IPS DF 6.9 (cell line): ENCODE measurements at places on chromosomes 5 and 9.

- no peak for DNase-seq
These were observed 5.2 kb upstream of the TLE1 start for GRCh38 chr9:81694541-81694940.

DNA sequence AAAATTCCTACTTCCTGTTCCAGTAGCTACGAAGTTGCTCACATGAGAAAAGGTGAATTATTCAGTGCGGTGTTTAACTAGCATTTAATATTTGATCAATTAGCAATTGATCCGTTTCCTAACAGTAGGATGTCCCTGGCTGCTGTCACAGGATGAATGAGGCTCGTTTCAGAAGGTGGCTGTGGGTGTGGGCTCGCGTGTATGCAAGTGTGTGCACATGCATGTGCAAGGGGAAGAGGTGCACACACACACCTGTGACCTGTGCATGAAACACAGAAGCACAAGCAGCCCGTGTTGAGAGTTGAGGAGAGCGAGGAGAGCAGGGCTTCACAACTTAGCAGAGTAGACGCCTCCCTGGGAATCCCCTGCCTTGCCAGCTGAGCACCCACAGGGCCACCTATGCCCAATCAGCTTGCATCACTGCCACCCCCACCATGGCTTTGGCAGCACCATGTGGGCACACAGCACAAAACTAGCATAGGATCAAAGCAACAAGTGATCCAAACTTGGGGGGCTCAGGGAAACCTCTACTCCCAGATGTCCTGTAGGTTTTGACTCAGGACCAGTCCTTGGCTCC is 107.2 kb downstream of the C5orf15 start:
- no peak for DNase-seq

- DNase-seq: no peak
These were observed 1.0 kb downstream of the GABRB2 start for GRCh38 chr5:161545344-161546094.

GRCh38 chr5:108148715-108149139 is 233.2 kb downstream of the FBXL17 start:
- DNase-seq: no peak

DNA sequence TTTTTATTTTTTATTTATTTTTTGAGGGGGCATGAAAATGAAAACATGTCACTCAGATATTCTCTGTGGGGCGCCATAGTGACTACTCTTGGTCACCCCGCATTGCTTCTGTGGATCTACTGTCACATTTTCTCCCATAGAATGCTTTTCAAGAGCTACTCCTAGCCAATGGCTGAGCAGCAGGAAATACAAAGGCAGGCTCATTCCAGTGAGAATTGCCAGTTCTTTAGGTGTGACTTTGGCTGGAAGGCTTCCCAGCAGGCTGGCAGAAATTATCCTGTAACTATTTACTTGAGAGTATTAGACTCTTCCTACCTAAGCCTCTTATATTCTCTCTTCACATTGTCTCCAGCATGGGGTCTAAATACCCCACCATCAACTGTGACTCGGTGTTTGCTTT is 21.0 kb upstream of the PTPRD start:
- no peak for DNase-seq

GRCh38 chr5:38585816-38586215 is 29.4 kb upstream of the LIFR start:
- no peak for DNase-seq

DNA sequence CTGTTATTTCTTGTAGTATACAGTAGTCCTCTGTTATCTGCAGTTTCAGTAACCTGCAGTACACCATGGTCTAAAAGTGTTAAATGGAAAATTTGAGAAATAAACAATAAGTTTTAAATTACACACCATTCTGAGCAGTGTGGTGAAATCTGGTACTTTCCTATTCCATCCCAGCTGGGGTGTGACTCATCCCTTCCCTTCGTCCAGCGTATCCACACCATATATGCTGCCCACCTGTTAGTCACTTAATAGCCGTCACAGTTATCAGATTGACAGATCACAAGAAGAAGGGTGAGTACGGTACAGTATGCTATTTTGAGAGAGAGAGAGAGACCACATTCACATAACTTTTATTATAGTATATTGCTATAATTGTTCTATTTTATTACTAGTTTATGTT is 28.9 kb downstream of the FAM151B start:
- no peak for DNase-seq

DNA sequence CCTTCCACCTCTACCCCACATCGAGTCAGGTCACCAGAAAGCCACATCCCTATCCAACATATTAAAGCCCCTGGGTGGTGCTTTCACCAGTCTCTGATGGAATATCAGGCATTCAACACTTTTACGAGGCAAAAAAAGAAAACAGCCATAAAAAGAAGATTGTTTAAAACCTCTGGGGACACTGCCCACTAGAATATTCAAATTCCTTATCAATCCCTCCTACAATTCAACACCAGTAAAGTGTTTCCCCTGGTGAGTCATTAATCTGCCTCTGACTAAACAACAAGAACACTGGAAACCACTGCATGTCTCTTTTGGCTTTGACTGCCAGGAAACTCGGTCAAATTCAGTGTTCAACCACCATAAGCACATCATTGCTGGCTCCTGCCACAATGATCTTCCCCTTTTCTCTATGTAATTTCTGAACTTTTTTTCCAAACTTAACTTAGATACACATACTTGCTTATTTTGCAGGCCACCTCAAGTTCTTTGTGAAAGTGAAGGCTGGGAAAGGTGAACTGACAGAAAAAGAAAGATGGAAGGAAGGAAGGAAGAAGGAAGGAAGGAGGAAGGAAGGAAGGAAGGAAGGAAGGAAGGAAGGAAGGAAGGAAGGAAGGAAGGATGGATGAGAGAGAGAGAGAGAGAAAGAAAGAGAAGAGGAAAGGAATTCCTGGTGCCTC is 105.3 kb downstream of the PAX5 start:
- no peak for DNase-seq

DNA sequence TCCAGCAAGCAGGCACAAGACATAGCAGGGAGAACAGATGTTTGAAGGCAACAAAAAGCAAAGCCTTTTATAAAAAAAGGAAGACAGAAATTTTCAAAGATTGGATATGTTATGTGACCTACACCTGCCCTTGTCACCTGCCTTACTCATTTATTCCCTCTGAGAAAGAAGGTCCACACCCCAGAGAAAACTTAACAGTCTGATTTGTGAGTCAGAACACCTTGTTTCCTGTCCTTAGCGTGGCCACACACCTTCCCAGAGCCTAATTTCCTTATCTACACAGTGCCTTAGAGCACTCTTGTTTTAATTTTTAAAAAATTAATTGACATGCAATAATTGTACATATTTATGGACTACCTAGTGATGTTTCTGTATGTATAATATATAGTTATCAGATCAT is 419.0 kb upstream of the DAB2 start:
- DNase-seq: no peak

GRCh38 chr5:96333391-96333790 is 99.7 kb downstream of the PCSK1 start:
- DNase-seq: no peak

DNA sequence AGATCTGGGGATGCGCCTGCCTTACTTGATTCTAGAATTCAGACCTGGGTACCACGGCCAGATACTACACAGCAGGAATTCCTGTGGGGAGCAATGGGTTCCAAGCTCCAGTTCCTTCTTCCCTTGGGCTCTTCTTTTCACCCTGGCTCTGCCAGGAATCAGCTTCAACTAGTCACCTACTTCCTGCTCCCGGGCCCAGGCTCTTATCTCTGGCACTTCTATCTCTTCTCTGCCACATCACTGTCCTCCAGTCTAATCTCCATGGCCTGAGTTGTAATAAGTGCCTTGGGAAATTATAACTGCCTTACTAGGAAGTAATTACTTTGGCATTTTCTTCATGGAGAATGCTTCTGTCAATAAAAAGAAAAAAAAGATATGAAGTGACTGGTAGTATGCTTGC is 26.2 kb upstream of the SERINC5 start:
- no peak for DNase-seq

GRCh38 chr5:56330806-56331205 is 97.7 kb upstream of the ANKRD55 start:
- no peak for DNase-seq

- no peak for DNase-seq
These were observed 8.4 kb downstream of the ZNF474 start for GRCh38 chr5:122137702-122138101.

- DNase-seq: no peak
These were observed 589.4 kb downstream of the NR2F1-AS1 start for GRCh38 chr5:92991581-92992067.

DNA sequence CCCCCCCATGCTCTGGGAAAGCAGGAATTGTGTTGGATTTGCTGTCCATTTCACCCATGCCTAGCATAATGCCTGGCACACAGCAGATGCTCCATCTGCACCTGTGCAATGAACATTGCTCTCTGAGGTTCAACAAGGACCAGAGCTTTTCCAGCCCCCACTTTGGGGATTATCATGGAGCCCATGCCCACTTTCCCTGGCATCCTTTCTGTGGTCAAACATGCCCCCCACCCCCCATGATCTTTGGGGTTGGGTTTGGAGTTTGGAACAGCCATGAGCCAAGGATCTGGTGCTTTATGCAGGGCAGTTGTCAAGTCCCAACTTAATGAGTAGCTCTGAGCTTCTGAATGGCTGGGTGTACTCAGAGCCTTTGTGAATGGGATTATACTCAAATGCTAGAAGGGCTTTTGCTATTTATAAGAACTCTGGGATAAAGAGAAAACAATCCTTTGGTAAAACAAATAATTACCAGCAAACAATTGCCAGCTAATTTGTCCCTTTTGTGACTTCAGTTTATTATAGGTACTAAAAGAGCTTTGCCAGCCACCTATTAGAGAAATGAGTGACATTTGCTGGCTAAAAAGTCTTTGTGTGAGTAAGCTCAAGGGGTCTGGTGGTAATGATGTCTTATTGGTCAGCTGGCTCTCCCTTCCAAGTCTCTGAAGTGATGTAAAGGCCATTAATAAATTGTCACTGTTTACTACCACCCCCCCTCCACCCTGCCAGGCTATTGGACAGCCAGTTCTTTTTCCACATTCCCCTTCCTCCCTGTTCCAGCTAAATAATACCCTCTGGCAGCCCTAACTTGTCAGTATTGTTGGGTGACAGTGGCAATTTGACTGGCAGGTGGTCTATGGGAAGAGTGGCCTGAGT is 182.3 kb downstream of the MACROH2A1 start:
- DNase-seq: no peak

- DNase-seq: no peak
These were observed 125.3 kb upstream of the DAPK1 start for GRCh38 chr9:87372356-87372851.

- no peak for DNase-seq
These were observed 136.1 kb upstream of the RAPGEF1 start for GRCh38 chr9:131875828-131876485.

DNA sequence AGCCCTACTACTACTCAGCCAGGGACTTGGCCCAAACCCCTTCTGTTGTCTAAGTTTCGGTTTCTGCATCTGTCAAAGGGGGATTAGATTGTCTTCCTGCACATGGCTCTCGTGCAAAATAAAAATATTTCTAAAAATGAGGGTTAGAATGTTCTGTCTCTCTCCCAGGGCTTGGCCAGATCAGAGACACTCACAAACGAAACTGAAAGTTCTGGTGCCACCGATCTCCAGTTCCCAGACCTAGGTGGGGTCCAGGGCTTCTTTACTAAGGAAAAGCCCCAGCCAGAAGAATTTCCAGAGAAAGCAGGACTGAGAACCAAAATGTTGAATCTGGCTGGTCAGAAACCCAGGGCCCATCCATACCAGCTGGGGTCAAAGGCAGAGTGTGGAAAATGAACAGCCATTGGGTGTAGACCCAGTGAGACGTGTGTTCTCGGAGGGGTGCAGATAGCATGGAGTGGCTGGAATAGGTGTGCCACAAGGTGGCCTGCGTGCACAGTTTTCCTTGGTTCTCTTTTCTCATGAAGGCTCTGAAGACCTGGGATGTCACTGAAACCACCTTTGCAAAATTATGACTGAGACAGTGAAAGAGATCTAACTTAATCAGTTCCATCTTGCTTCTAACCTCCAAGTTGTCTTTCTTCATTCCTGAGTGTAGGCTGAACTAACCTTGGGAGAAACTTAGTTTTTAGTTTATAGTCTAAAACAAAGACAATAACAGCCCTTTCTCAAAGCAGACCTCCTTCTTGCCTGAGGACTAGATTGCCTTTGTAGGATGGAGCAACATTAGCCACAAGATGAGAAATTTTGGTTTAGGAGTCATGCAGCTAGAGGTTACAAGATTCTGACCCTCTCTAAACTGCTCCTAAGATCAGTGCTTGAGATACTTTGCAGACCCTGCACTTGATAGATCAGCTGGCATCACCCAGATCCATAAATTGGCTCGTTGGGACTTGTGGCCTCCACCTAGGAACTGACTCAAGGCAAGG is 2.3 kb upstream of the SLC23A1 start:
- no peak for DNase-seq

DNA sequence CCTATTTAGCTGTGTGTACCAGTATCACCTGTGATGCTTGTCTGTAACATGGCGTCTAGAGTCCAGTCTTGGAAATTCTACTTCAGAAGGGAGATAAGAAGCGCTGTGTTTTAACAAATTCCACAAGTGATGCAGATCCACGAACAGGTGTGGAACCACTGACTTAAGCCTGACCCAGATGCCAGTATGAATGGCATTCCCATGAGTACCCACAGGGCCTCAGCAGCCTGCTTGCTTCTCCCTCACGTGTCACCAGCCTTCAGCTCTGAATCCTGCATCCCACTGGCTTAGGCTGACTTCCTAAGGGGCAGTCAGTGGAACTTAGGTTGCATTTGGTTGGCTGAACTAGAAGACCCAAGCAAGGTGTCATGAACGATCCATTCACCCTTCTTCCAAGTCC is 8.5 kb upstream of the DENND1A start:
- no peak for DNase-seq
